ENCODE measurements at places on chromosomes 2 and 18. TPM values are rescaled to one million over a fixed set of nuclear protein-coding genes. Genes with fewer than 3 reads are reported as not detected.

DNA sequence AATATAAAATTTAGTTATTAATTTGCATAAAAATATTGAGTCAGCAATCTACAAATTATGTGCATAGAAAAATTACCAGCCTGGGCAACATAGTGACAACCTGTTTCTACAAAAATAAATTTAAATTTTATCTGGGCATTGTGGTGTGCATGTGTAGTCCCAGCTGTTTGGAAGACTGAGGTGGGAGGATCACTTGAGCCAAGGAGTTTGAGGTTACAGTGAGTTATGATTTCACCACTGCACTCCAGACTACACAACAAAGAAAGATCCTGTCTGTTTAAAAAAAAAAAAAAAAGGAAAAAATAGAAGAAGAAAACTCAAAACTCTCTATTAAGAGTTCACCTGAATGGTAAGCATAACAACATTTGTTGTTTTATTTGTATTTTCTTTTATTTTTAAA lies 1048.4 kb upstream of the CDH2 start:
- DNase-seq = no peak

Gene ASPRV1
- total RNA-seq = 1.3 TPM

- no peak for DNase-seq
Measured at GRCh38 chr2:168790226-168790902, 12.1 kb upstream of the NOSTRIN start.

Gene CCDC74B
- 4.2 TPM for total RNA-seq

Gene DCDC2C
- total RNA-seq = not detected

Gene EVX2
- total RNA-seq = not detected

- no peak for DNase-seq
Measured at GRCh38 chr2:160934991-160935390, 225.2 kb upstream of the TANK start.

- no peak for DNase-seq
Measured at GRCh38 chr2:142871396-142871795, 6.1 kb upstream of the KYNU start.

DNA sequence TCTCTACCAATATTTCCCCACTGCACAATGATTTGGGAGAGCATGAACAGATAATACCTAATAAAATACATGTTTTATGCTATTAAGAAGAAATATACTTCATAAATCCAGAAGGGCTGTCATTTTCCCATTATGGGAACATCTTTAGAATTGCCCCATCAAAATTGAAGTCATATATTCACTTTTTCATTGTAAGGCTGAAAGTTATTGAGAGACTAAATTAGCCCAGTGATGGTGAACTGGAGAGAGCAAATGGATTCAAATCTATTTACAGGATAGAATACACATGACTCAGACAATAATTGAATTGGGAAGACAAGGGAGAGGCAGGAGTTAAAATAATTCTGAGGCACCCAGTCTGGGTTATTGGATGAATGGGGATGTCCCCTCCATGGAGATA lies 79.7 kb upstream of the TTC39C start:
- no peak for DNase-seq

Gene SOWAHC
- not detected for total RNA-seq

Gene STAT4
- total RNA-seq = not detected

Gene BOD1L2
- not detected for total RNA-seq

Gene PSD4
- total RNA-seq = 111 TPM

DNA sequence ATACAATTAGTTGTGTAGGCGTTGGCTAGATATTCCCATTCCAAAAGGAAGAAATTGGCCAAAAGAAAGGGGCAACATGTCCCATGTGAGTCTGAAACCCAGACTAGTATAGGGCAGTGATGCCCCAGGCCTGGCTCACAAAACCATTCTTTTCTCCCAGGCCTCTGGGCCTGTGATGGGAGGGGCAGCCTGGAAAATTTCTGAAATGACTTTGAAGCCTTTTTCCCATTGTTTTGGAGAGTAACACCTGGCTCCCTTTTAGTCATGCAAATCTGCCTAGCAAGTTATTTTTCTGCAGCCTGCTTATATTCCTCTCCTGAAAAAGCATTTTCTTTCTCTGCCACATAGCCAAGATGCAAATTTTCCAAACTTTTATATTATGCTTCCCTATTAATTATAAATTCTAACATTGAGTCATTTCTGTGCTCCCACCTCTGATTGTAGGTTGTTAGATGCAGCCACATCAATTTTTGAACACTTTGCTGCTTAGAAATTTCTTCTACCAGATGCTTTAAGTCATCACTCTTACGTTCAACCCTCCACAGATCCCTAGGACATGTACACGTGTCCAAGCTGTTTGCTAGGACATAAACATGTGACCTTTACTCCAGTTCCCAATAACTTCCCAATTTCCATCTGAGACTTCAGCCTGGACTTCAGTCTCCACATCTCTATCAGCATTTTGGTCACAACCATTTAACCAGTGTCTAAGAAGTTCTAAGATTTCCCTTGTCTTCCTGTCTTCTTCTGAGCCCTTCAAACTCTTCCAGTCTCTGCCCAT lies 76.1 kb upstream of the MC4R start:
- DNase-seq = no peak

Gene DYNAP
- not detected for total RNA-seq

Gene RUFY4
- not detected for total RNA-seq

DNA sequence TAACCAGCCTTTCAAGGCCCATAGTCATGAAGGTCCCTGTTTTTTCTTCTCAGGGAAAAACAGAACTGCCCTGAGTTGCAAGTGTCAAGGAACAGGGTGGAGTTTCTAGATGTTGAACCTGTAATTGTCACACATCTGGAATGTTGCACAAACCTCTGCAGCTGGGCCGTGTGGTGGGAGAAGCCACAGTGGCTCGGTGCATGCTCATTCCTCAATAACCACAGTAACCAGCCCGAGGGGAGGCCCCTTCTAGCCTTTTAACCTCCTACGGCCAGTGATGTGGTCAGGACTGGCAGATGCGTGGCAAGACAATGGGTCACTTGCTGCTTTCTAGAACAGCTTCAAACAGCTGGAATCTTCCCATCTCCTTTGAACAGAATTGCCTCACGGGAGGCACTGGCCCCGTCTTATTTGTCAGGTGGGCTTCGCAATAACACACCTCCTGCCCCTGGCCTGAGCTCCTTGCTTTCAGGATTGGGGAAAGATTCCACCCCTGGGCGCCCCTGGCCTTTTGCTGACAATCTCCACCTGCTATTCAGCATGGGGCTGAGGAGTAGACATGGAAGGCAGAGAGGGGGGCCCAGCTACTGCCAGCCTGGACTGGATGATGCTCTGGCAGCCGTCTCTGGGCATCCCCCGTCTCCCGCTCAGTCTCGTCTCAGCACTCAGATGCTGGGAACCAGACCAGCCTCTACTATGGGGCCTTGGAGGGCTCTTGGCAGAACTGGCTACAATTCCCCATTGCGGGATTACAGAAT lies 102.9 kb downstream of the KLHL29 start:
- DNase-seq = no peak

DNA sequence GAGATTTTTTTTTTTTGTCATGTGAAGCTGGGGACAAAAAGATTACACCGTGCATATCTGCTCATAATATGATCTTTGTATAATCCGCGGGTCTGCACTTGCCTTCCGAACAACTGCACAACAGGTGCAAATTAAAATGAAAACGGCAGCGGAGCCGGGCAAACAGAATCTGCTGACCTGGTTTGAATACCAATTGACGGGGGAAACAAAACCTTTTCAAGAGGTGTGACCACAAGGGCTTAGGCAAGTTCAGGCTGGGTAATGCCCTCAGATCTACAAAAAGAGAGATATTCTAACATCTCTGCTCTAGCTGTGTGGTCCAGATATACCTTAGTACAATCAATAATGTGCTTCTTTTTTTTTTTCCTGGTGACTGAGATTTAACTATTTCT lies 88.5 kb downstream of the ZEB2 start:
- peak; percentile 45 for DNase-seq

Gene SIX3
- total RNA-seq = not detected

DNA sequence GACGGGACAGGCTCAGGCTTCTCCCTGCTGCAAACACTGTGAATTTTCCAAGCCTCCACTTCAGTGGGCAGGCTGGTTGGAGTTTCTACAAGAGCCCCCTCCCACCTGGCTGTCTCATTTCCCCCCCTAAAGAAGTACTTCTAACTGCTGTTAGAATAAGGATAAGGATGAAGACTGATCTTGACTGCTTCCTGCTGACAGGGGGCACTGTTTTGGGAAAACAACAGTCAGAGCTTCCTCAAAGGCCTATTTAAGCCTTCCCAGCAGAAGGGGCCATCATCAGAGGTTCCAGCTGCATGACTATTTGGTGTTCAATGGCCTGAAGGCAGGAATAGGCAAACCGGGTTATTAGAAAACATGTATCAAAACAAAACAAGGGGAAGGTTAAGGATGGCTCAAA lies 1162.8 kb downstream of the DSC3 start:
- no peak for DNase-seq

GRCh38 chr2:12543076-12543977 lies 173.4 kb upstream of the TRIB2 start:
- DNase-seq = no peak

- DNase-seq = no peak
Measured at GRCh38 chr2:121004950-121005349, 269.3 kb downstream of the GLI2 start.

Gene DPP10
- total RNA-seq = not detected

GRCh38 chr2:26934335-26934724 lies 36.1 kb upstream of the MAPRE3 start:
- DNase-seq = no peak

Gene HOXD12
- total RNA-seq = 0.25 TPM

DNA sequence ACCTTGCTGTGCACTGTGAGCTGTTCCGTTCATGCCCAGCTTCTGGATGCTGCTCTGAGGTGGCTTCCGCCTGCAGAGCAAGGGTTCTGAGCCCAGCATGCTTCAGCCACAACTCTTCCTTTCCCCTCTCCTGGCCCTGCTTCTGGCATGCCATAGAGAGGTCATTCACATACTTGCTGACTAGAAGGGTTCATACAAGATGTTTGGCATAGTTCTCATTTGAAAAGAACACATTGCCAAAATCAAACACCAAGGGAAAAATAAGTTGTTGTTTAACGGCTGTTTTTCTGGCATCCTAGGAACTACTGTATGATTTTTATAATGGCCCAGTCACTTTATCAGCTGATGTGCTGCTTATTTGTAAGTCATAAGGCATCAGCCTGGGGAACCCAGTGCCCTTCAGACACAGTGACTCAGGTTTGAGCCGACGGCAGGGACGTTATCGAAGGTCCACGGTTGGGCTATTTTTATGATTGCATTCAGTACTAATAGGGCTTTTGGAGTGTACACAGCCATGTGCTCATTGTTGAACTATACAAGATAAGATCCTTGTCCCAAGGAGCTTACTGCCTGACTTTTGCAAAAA lies 53.9 kb upstream of the CTAGE1 start:
- DNase-seq = no peak

- no peak for DNase-seq
Measured at GRCh38 chr2:107585851-107586250, 240.8 kb upstream of the RGPD4 start.

GRCh38 chr2:158803506-158803905 lies 8.4 kb downstream of the DAPL1 start:
- no peak for DNase-seq

Gene IL1RN
- not detected for total RNA-seq

DNA sequence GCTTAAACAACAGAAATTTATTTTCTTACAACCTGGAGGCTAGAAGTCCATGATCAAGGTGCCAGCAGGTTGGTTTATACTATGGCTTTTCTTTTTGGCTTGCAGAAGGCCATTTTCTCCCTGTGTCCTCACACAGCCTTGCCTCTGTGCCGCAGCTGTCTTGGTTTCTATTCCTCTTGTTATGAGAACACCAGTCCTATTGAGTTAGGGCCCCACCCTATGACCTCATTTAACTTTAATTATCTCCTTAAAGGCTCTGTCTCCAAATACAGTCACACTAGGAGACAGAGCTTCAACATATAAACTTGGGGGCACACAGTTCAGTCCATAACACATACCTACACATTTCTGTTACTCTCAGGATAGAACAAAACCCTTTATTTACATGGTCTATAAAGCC lies 17.3 kb upstream of the RHOB start:
- DNase-seq = peak; percentile 32

- no peak for DNase-seq
Measured at GRCh38 chr18:77550625-77551024, 301.0 kb downstream of the GALR1 start.

DNA sequence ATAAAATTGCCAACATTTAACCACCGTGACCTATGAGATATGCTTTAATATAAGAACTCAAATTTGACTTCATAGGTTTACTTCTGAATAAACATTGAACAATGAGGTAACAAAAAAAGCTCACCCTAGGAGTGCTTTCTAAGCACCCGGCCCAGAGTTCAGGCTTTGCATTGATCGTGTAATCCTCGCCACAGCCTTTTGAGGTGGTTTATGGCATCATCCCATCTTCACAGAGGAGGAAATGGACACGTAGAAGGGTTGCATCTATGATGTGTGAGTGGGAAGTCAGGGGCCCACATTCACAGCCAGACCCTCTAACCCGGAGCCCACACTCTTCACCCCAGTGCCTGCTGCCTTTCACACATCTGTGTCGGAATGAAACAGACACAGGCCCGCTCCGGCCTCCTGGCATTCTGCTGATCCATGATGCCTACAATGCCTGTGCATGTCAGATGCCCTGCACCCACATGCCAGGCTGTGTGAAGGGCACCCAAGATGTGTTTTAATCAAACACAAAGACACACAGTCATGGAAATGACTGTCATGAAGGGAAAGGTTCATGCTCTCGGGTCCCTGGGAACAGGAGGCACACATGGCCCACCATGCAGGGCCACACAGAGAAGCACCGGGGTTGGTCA lies 48.6 kb upstream of the RPL31 start:
- DNase-seq = no peak

Gene LHCGR
- not detected for total RNA-seq

GRCh38 chr2:128416806-128417205 lies 98.1 kb upstream of the HS6ST1 start:
- DNase-seq = no peak

DNA sequence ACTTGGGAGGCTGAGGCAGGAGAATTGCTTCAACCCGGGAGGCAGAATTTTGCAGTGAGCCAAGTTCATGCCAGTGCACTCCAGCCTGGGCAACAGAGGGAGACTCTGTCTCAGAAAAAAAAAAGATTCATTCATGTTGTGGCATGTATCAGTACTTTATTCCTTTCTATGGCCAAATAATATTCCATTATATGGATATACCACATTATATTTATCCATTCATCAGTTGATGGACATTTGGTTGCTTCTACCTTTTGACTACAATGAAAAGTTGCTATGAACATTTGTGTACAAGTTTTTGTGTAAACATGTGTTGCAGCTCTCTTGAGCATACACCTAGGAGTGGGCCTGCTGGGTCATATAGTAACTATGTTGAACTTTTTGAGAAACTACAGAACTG lies 9.2 kb upstream of the MAT2A start:
- DNase-seq = no peak

GRCh38 chr2:235803028-235803427 lies 309.2 kb downstream of the AGAP1 start:
- no peak for DNase-seq

Data from OCI-LY7 (cell line).